ENCODE measurements at places on chromosomes 6 and 20.

- no peak for DNase-seq
Measured at GRCh38 chr6:109503327-109504224, 20.6 kb upstream of the ZBTB24 start.

DNA sequence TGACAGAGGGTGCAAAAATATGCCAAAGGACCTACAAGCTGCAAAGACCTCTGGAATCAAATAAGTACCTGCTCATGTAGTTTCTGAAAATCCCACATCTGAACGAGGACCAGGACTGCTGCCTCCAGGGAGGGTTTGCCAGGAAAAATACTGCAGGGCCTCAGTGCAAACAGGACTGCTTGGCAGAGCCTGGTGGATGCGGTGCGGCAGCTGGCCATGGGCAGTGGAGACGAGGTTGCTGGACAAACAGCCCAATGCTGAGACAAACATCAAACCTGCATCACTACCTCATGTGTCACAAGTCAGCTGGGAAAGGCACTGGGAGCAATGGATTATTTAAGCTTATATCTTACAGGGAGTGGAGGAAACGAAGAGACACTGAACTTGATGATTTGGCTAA lies 238.8 kb downstream of the PAX1 start:
- no peak for DNase-seq

- DNase-seq: no peak
Measured at GRCh38 chr6:35487658-35488516, 9.0 kb downstream of the TEAD3 start.

DNA sequence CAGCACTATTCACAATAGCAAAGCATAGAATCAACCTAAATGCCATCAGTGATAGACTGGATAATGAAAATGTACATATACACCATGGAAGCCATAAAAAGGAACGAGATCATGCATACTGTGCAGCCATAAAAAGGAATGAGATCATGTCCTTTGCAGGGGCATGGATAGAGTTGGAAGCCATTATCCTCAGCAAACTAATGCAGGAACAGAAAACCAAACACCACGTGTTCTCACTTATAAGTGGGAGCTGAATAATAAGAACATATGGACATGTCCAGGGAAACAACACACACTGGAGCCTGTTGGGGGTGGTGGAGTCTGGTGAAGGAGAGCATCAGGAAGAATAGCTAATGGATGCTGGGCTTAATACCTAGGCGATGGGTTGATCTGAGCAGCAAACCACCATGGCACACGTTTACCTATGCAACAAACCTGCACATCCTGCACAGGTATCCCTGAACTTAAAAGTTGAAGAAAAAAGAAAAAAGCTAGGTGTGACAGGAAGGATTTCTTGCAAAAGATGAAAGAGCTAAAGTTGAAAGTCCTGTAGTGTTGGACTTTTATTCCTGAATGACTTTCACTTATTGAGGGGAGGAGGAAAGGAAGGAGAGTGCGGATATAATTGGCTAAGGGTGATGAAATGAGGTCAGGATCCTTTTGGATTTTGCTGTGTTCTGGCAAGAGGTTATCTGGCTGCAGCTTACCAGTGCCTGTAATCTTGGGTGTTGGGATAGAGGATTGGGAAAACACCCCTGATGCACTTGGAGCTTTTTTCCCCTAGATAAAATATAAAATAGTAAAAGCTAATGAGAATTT lies 8.5 kb downstream of the TRMT11 start:
- no peak for DNase-seq

DNA sequence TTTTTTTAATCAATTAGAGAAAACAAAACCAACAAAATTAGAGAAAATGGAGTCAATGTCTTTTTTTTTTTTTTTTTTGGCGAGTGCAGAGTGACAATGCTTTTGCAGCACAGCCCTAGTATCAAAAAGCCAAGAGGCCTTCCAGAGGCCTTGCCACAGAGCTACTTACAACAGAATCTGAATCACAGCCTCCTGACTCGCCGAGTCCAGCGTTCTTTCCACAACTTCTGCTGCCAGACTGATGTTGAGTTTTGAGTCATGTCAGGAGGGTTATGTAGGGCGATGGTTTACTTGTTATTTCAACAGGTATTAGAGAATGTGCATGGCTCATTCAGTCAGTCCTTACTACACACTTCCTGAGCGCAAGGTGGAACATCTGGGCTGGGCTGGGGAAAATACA lies 88.6 kb downstream of the FNDC1 start:
- no peak for DNase-seq

GRCh38 chr6:36618366-36619355 lies 24.5 kb downstream of the SRSF3 start:
- no peak for DNase-seq

DNA sequence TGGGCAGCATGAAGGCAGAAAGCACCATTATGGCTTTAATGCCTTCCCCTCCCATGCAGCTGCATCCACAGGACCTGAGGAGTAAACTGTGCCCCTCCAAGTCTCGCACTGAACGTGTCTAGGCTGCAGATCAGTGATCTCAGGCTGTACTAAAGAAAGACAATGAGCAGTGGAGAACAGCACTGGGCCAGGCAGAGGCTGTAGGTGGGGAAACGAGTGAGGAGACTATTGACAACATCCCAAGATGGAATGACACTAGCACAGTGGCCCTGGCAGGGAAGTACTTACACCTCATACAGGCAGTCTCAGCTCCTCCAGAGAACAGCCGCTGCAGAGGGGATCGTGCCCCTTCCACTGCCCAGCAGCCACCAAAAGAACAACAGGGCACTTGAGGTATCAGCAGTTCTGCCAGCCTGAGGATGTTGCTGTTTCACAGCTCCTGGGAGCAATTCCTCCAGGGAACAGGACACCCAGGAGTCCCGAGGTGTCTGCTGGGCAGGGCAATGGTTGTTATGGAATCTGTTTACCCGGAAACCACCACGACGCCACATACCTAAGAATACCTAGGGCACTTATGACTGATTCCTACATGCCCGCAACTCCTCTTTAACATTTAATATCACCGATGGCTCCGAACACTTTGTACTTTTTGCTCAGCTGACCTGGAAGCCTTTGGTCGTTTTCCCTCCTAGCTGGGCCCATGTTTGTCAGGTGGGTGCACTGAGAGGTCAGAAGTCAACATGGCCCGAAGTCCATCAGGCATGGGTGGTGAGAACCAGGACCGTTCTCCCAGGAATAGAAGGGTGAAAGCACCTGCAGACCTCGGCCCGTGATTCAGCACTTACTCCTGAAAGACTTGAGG lies 79.1 kb downstream of the SLC22A23 start:
- no peak for DNase-seq

- DNase-seq: no peak
Measured at GRCh38 chr20:835608-836045, 2.1 kb downstream of the FAM110A start.

DNA sequence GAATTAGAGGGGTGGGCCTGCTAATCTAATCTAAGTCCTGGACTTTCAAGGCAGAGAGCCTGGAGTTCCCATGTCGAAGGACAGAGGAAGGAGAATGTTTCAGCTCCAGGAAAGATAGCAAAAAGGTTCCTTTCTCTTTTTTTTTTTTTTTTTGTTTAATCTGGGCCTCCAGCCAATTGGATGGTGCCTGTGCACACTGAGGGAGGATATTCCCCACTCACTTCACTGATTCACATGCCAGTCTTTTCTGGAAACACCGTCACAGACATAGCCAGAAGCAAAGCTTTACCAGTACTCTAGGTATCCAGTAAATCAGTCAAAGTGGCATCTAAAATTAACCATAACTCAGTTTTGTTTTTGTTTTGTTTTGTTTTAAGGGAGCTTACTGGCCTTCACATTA lies 721.1 kb downstream of the TENT5A start:
- DNase-seq: no peak

- DNase-seq: no peak
Measured at GRCh38 chr6:83920017-83920416, 60.5 kb downstream of the CYB5R4 start.

GRCh38 chr6:151044465-151045441 lies 179.3 kb downstream of the MTHFD1L start:
- no peak for DNase-seq

- DNase-seq: no peak
Measured at GRCh38 chr6:163176097-163176496, 238.4 kb upstream of the QKI start.

- DNase-seq: no peak
Measured at GRCh38 chr6:149492798-149493343, 8.1 kb upstream of the ZC3H12D start.

- no peak for DNase-seq
Measured at GRCh38 chr20:13109658-13110057, 100.9 kb downstream of the SPTLC3 start.

All from CD4-positive, alpha-beta T cell treated with Interleukin-6 at 100 ng/mL for 8 hours (primary cell).